ENCODE measurements at places on chromosomes 4 and X.

DNA sequence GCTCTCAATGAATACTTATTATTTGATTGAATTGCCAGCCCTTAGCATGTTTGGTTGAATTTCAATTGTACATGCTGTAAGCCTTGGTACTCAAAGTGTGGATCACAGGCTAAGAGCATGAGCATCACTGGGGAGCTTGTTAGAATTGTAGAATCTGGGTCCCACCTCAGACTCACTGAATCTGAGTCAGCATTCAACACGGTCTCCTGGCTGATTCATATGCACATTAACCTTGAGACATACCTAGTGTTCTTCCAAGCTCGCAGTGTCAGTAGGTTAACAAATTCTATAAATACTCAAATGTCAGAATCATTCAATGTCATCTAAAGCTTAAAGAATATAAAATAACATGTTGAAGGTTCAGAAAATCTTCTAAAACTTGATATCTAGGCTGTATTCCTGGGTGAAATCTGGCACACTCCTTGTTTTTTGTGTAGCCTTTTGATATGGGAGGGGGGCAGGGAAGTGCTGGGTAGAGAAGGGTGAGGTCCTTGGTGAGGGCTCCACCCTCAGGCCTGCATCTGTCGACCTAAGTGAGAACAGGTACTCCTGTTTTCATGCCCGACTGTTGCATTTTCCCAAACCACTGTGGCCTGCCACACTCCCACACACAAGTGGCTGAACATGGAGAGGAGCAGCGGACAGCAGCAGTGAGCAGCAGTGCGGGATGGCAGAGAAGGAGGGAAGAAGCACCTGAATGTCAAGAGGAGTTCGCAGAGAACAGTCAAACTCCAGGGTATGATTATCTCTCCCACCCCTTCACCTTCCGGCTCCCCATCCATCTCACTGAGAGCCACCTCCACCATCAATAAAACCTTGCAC lies 529.6 kb upstream of the IGFBP7 start:
- DNase-seq = no peak

- no peak for DNase-seq
Measured at GRCh38 chr4:114758066-114758465, 159.5 kb downstream of the UGT8 start.

GRCh38 chr4:33649015-33649414 lies 2595.3 kb downstream of the ARAP2 start:
- DNase-seq = no peak

GRCh38 chr4:24473309-24473721 lies 111.0 kb downstream of the DHX15 start:
- peak; percentile 12 for DNase-seq

DNA sequence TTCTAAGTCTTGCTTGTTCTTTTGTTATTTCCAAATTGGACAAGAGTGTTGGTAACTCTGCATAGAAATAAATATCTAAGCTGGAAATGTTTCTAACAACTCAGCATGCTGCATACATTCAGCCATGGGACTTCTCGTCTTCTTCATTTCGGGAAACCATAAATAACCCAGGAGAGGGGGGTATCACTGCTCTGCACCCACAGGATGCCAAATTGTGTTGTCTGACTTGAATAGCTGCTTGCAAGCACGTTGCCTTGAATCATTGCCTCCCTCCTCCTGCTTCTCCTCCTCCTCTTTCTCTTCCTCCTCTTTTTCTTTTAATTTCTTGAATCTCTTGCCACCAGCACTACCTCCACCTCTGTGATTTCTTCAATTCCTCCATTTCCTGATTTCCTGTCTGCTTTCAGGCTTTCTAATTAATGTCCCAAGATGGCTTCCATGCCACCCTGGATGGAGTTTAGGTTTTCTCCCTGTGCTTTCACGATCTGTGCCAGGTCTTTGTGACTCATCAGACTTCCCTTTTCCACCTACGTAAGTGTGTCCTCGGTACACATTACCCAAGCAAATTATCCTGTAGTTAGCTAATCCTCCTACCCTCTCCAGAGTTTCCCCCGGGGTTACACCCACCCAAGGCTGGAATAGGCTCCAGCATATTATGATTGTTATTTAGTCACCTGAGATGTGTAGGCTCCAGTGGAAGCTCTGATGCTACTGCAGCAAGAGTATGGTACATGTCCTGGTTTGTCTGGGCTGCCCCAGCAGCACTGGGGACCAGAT lies 122.6 kb upstream of the VCX3B start:
- DNase-seq = no peak

- DNase-seq = no peak
Measured at GRCh38 chrX:41001327-41001726, 83.9 kb upstream of the USP9X start.

GRCh38 chr4:5709207-5709575 lies 832 bp upstream of the EVC2 start:
- no peak for DNase-seq

DNA sequence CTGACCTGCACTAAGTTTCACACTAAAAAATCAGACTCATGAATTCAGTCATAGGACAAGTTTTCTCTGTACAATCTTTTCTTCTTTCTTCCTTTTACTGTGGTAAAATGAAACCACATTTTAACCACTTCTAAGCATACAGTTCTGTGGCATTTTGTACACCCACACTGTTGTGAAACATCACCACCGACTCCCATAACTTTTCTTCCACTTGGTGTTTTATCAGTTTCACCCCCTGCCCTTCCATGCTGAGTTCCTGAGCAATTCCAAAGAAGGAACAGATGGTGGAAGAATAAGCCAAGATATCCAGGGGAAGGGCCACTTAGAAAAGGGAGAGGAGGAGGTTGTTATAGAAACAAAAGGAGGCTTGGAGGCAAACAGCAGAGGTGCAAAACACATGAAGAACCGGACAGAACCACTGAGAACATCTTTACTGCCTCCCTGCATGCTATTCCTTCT lies 22.6 kb downstream of the SLC25A4 start:
- peak; percentile 57 for DNase-seq

DNA sequence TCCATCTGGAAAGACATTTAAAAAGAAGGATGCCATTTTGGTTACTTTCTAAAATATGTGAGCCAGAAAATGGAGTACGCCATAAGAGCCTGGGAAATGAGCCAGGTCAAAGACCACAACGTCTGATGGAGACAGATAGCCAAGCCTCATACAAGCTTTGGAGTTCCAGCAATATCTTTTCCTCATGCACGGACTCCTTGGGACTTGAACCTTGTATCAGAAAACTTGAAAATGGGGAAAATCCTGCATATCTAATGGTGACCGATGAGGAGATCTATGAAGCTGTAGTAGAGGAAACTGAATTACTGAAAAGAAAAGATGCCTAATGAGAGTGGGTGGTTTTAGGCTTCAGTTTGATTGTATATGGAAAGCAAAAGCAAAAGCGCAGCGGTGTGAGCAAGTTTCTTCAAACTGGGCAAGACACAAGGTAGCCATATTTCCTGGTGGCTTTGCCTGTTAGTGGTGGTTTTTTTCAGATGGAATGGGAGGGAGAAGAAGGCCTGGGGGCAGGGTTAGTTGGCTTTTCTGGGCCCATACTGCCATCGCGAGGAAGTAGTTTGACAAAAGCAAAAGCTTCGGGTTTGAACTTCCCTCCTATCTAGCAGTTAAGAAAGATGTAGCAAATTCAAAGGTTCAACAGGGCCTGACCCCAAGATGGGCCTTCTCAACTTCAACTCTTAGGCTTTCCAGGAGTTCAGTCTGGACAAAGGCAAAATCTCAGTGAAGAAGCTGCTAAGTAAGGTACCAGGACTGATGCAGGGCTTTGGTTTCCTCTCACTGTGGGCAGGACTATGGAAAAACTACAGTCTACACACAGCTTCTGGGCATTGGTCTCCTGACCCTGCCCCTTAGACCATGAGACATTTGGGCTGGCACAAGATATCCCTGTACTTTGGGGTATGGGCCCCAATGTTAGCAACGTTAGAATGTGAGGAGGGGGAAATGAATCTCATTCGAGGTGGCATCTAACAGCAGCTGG lies 210.0 kb upstream of the STK26 start:
- peak; percentile 78 for DNase-seq

GRCh38 chr4:14636563-14636962 lies 365.7 kb upstream of the CPEB2 start:
- DNase-seq = no peak

GRCh38 chrX:108349210-108349609 lies 89.0 kb downstream of the COL4A6 start:
- DNase-seq = no peak

DNA sequence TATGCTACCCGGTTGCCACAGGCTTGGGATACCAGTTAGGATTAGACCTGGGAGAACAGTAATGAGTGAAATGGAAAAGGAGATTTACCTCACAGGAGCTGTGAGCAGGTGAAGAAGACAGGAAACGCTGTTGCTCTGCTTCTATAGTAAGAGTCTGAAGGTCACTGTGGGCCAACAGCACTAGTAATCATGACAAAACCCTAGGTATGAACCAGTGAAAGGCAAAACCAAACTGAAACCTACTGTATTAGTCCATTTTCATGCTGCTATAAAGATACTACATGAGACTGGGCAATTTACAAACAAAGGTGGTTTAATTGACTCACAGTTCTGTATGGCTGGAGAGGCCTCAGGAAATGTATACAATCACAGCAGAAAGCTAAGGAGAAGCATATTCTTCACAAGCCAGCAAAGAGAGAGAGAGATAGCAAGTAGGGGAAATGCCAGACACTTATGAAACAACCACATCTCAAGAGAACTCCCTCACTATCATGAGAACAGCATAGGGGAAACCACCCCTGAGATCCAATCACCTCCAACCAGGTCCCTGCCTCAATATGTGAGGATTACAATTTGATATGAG lies 736.7 kb upstream of the INTU start:
- DNase-seq = no peak

DNA sequence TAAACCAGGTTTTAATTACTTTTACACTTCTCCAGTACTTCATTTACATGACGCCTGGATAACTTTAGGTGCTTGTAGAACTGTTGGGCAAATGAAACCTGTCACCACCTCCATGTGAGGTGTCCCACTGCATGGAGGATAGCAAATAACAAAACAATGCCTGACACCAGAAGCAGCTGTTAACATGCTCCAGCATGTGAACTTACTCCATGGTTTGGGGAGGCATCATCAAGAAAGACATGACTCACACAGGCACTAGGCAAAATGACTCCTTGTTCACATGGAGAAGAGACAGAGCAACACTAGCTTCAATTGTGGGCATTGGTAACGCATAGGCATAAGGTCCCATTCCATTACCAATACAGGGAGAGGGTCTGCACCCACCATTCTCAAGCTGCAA lies 198.1 kb upstream of the F9 start:
- DNase-seq = no peak

- no peak for DNase-seq
Measured at GRCh38 chrX:129006491-129006890, 516.8 kb downstream of the SMARCA1 start.

GRCh38 chr4:7218686-7219085 lies 26.3 kb downstream of the SORCS2 start:
- DNase-seq = no peak

GRCh38 chr4:5711479-5712184 lies 631 bp downstream of the EVC start:
- DNase-seq = peak; percentile 66

DNA sequence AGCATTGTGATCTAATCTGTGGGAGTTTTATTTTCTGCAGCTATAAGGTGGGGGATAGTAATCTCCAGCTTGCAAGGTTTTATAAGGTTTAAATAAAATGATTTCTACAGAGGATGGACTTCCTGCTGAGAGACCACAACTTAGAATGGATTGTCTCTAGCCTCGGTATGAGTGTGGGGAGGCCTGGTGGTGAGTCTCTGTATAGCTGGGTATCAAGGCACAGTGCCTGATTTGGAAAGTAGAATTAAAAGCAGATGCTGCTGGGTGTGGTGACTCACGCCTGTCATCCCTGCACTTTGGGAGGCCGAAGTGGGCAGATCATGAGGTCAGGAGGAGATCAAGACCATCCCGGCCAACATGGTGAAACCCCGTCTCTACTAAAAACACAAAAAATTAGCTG lies 162.0 kb upstream of the GATB start:
- DNase-seq = no peak

GRCh38 chrX:41421071-41421729 lies 25.9 kb upstream of the NYX start:
- DNase-seq = no peak

- no peak for DNase-seq
Measured at GRCh38 chr4:152585023-152585441, 49.1 kb upstream of the FBXW7 start.

DNA sequence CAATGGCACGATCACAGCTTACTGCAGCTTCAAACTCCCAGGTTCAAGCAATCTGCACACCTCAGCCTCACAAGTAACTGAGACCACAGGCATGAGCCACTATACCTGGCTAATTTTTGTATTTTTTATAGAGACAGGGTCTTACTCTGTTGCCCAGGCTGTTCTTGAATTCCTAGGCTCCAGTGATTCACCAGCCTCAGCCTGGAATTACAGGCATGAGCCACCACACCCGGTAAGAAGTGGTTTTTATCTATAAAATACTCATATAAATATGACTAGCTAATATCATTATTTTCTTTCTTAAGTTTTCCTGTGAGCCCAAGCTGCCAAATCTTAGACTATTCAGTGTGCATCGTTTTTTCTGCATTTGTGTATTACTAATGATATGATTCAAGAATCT lies 4.4 kb downstream of the SCFD2 start:
- no peak for DNase-seq

DNA sequence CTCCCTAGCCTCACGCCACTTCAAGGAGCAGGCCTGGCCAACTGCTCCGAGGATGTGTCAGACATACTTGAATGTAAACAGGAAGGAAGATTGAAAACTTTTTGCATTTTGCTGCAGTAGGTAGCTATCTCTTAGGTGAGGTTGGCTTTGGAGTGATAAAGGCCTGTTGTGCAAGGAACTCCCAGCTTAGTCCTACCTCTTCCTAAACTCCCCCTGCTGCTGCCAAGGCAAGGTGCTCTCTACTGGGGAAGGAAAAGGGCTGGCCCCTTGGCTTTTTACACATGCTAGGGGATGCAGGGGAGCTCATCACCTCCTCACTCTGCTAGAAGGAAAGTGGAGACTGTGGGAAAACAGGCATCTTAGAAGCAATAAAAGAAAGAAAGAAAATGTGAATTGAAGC lies 10.7 kb upstream of the BRS3 start:
- DNase-seq = no peak

DNA sequence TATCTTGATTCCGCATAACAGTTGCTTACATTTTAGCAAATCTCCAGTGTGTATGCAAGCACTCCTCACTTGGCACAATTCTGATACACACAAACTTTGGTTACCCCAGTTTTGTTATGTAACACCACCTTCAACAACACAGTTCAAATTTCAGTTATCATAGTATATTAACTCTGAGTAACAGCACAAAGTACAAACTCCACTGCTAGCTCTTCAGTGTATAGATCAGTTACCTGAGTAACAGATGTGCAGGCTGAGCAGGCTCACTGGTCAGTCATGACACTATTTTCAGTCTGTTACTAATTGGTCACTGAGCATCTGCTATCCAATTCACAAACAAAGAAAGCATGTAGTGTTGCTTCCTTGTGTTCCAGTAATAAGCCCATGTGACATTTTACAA lies 55.4 kb downstream of the PKD2 start:
- DNase-seq = no peak
